H9 (cell line): ENCODE measurements at places on chromosomes 12 and 14.
A peak's percentile ranks its signal among the peaks of the same experiment; 100 is the strongest.

- DNase-seq, result no peak
Observed at GRCh38 chr14:93743270-93744060, 44.8 kb downstream of the PRIMA1 start.

GRCh38 chr14:42110167-42110566 is 503.5 kb downstream of the LRFN5 start:
- DNase-seq, result peak; percentile 39

- DNase-seq, result no peak
Observed at GRCh38 chr12:6254491-6254890, 54.3 kb downstream of the CD9 start.

DNA sequence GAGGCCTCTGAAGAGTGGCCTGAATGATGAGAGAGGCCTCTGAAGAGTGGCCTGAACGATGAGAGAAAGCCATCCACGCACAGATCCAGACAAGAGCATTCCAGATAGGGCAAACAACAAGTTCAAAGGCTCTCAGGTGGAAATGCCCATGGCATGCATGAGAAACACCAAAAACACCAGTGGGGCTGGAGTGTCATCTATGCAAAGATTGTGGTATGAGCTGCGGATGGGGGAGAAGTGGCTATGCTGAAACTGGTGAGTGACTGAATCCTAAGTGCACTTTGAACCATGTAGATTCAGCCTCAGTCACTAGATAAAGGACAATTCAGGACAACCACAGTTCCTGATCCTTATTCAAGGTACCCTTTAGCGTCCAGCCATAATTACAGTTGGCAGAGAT is 79.4 kb upstream of the GZMB start:
- no peak for DNase-seq

- no peak for DNase-seq
Observed at GRCh38 chr14:100982353-100982752, 78.8 kb upstream of the RTL1 start.

- DNase-seq, result no peak
Observed at GRCh38 chr12:99960311-99960710, 24.4 kb downstream of the ANKS1B start.

DNA sequence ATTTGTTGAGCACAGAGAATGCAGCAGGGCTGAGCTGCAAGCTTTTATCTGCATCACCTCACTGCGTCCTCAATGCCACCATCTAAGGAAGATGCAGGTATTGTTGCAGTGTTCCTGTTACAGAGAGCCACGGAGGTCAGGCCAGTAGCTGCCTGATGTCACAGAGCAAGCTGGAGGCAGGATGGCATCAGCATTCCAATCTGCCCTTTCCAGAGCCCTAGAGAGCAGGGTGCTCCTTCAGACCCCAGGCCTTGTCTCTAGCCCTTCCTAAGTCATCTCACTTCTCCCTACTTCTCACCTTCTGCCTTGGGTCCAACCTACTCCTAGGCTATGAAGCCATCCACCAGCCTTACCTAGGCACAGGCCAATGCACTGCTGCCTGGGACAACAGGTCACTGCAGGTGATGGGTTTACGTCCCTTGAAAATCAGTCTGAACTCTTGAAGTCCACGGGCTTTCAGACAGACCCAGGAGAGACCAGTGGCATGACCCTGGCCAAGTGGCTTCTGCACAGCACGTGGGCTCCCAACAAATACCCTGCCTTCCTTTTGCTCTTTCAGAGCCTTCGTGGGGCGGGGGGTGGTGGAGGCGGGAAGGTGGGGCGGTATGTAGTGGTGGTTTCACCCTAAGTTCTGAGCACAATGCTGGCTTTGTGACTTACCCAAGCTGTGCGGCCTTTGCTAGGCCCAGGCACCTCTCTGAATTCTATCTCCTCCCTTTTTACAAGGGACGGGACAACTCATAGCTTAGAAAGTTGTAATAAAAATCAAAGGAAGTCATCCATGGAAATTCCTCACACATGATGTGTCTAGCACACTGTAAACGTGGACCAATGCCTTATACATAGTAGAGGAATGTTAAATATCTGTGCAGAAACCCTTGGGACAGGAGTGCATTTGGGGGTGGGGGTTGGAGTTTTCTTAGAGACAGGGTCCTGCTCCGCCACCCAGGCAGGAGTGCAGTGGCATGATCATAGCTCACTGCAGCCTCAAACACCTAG is 136.0 kb downstream of the KSR2 start:
- DNase-seq, result no peak

GRCh38 chr14:49527221-49527620 is 59.0 kb downstream of the RPS29 start:
- no peak for DNase-seq

DNA sequence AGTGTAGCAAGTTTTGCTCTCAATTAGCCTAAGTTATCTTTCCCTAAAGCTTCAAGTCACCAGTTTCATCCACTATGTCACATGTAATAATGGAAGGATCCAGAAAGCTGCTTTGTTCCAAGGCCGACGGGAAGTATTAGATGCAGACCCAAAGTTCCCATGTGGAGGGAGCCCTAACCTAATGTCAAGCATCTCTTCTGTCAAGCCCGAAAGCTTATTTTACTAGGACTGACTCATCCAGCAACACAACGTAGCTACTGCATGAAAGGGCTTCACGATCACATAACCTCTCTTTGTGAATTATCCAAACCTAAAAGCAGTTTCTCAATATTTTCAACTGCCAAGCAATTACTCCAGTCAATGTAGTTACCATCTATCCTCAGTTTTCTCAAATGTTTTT is 133.4 kb downstream of the SLC6A15 start:
- no peak for DNase-seq

GRCh38 chr14:94213741-94214140 is 39.6 kb downstream of the PPP4R4 start:
- no peak for DNase-seq

DNA sequence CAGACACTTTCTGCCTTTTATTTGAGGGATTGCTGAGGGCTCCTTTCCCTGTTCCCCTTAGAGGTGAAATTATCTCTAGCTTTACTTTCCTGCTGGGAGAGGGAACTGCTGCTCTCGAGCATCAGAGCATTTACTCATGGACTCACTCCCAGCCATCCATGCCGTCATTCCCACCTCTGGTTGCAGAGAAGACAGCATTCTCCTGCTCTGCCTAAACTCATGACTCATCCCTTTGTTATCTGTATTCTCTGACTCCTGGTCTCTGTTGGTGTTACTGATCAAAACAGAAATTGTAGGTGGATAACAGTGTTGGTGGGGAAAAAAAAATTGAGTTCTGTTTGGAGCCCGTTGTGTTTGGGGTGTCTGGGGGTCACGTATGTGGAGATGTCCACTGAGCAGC is 159.3 kb downstream of the TTC8 start:
- no peak for DNase-seq

- DNase-seq, result no peak
Observed at GRCh38 chr12:106790020-106790419, 15.5 kb downstream of the RIC8B start.

- no peak for DNase-seq
Observed at GRCh38 chr12:77992760-77993159, 162.1 kb downstream of the NAV3 start.
